ENCODE measurements at places on chromosomes 2 and 18.

DNA sequence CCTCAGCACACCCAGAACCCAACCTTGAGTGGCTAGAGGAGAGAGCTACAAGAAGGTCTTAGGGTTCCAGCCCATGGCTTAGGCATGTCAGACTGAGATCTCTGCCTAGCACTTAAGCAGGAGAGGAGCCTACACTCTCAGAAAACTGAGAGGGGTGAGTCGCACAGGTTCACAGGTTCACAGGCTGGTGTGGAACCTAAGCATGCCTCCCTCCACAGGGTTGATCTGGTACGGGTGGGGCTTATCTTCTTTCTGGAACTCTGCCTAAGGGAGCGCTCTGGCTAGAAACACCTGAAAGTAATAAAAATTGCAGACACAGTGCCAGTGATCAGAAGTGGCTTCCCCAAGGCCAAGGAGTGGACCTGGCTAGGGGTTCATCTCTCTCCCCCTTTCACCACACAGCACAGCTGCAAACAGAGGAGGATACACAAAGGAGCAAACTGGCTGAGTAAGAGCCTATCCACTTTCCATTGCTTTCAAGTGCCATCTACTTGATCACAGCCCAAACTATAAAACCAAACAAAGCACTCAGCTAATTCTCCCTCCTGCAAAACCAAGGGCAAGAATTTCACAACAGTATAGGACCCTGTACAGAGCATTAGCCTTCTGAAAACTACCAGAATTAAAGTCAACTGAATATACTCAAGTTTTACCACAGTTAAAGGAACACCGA lies 481.9 kb upstream of the SETBP1 start:
- no peak for DNase-seq

DNA sequence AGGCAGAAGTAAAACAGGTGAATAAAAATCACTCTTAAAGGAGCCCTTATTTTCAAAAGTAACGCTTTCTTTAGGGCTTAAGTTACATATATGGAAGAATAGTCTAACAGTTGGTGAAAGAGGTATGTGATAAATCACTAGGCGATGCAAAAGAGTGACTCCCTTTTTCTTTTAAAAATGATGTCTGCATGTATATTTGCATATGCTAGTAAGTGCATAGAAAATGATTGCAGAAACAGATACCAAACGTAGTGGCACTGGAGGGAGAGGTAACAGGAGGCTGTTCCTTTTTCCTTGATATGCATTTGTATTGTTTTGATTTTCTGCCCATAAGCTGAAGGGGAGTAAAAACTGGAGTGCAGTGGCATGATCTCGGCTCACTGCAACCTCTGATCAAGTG lies 158.3 kb downstream of the PRPF40A start:
- no peak for DNase-seq

GRCh38 chr2:29726976-29727375 lies 194.4 kb downstream of the ALK start:
- DNase-seq = no peak

DNA sequence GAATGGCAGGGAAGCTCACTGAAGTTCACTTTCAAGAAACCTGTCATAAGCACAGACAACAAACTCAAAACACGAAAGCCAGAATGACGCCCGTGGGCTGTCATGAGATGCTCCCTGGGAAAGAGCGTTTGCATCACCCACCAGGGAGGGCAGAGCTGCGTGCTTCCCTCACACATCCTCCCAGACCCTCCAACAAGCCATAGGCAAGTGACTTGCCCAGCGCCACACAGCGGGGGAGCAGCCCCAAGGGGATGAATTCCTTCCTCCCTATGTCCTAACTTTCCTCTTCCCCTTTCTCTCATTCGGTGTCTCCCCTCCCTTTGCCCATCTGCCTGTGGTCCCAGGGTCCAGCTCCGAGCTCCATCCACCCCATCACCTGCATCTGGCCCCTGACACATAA lies 10.7 kb downstream of the BIN1 start:
- DNase-seq = no peak

DNA sequence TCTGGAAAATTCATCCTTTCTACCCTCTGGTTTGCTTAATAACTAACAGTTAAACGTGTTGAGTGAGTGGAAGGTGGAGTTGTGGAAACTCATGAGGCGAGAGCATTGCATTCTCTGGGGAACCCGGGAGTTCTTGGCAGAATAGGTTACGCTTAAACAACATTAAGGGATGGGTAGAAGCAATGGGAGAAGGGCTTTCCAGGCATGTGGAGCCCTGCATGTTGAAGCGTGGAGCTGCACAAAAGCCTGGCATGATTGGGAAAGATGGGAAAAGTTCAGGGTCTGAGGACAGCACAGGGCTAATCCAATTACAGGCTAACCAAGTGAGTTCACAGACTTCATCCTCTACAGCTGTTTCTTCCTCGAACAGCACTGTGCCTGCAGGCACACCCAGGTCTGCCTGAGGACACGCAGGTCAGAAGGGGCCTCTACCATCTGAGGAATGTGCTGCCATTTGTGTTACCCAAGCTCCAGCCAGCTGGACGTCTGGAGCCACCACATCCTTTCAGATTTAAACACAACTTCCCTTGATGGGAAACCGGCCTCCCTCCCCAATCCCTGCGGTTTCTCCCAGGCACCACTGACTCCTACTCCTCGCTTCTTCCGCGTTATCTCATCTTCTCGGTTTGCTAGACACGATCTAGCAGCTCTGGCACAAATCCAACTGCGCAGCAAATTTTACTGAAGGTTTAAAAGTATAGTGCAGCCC lies 164.2 kb downstream of the ANTXR1 start:
- DNase-seq = no peak

DNA sequence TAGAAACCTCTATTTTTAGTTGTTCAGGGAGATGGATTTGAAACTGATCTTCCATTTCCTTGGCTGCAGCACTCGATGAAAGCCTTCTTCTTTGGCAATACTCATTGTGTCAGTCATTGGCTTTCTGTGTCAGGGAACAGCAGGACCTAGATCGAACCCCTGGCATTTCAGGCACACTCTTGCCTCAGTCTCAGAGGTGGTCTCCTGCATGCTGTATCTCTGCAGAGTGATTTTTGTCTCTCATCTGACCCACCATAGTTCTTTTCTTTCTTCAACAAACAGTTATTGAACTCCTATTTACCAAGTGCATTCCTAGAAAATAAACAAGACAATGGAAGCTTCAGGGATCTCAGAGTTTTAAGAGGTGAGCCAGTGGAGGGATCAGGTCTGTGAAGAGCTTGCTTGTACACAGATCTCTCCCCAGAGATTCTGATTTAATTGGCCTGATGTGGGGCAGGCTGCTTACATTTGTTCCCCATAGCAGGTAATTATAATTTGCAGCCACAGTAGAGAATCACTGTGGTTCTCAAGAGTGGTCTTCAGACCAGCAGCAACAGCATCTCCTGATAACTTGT lies 473.1 kb upstream of the TCF4 start:
- no peak for DNase-seq

GRCh38 chr2:165794536-165794928 lies 485 bp upstream of the GALNT3 start:
- DNase-seq = peak; percentile 34

DNA sequence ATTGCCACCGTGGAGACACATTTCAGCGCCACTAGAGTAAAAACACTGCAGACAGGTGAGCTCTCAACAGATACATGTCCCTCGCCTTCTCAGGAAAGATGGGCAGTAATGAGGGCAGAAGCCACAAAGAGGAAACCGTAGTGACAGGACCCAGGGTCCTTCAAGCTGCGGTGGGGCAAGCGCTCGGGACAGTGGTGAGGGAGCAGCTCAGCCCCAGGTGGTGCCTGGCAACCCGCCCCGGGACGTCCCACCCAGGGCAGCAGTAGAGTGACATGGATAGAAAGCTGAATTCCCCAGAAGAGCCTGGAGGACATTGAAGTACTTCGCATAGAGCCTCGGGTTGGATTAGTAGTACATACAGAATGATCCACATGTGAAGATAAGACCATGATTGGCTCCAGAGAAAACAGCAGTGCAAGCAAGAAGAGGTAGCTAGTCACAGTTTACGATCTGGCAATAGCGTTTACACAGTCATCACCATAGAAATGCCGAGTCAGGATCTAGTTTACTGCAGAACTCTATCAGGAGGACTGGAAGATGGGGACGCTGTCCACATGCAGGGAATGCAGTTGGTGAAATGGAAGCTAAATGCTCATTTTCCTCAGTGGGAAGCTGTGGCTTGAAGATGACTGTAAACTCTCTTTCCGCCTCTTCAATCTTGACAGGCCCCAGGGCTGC lies 37.4 kb upstream of the ALPP start:
- DNase-seq = peak; percentile 4

DNA sequence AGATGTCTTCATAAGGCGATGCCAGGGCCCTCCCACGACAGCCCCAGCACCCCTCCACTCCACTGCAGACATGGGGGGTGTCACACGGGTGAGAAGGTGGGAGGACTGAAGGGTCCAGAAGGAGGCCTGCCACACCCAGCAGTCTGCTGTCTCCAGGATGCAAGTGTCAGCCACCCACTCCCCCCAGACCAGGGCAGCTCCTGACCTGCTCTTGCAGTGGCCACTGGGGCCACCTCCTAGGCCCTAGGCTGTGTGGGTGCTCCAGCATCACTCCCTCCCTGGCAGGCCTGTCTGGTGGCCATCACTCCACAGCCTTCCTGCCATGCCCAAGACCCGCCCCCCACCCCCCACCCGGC lies 171.0 kb downstream of the CELF4 start:
- no peak for DNase-seq

DNA sequence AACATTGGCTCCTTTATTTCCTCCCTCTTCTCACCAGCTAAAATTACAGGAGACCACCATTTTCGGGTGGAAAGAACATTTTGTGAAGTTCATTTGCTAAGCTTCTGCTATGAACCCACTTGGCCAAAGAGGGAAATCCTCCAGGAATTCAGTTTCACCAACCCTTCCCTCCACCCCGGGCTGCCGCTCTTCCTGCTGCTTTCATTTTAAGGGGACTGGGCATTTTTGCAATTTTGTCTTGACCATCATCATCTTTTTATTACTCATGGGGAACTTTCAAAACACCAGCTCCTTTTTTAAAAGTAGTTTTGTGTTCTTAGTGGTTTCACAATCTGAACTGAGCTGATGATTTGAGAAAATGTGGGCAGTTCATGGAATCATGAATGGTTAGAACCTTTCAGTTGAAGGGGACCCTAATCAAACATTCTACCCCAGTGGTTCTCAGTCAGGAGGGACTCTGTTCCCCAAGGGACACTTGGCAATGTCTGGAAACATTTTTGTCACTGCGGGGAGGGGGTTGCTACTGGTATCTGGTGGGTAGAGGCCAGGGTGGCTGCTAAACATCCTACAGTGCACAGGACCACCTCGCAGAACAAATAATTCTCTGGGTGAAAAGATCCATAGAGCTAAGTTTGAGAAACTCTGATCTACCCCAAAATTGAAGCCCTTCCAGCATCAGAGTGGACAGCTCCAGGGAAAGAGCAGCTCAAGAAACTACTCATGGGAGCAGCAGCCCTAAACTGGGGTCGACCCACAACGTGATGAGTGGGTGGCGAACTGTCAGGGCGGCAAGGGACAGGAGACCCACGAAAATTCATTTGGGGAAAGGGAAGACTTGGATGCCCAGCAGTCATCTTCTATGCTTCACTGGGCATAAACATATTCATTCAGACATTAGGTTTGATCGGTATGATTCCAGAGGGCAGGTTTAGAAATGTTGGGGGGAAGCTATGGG lies 92.9 kb downstream of the ACKR3 start:
- no peak for DNase-seq

DNA sequence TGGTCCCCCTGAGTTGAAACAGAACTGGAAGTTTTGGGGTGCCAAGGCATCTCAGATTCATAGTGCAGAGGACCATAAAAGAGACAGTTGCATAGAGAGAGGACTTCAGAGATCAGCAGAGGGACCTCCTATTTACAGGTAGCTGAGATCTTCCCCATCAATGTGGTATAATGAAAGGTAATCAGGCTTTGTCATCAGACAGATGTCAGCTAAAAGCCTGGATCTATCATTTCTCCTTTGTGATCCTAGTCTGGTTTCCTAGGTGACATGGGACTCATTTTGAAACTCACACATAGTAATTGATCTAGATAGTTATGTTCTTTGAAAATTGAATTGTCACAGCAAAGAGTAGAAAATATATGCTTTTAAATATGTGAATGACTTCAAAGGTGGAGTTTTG lies 443.5 kb upstream of the MAP2 start:
- DNase-seq = no peak

DNA sequence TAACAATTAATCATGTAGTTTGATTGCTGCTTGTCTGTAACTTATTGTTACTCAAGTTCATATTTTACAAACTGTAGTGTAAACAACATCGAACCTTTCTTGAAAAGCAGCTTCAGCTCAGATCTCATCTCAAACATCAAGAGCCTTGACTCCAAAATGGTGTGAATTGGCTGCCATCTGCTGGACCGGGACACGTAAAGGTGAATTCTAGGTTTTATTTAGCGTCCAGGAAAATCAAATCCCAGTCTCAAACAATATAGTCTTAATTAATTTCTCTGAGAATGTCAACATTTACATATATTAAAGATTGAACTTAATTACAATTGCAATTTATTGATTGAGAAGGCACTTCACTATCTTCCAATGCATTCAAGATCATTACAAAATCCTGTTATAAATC lies 453.0 kb downstream of the GALR1 start:
- DNase-seq = no peak

GRCh38 chr2:174012347-174013314 lies 47.5 kb upstream of the SP3 start:
- DNase-seq = peak; percentile 22

DNA sequence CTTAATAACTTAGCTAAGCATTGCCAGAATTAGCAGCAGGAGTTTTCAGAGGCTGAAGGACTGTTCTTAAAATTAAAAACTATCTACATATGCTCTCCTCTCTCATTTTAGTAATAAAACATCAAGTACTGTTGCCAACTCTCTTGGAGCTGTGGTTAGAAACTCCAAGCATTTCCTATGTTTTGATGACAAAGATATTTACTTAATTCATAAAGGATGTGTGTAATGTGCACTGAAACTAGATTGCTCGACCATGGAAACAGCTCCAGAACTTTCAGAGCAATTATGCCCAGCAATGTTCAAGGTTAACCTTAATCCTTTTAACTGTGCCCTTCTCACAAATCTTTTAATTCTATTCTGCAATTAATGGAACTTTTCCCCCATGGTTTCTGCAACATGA lies 8.4 kb downstream of the GRP start:
- DNase-seq = no peak

DNA sequence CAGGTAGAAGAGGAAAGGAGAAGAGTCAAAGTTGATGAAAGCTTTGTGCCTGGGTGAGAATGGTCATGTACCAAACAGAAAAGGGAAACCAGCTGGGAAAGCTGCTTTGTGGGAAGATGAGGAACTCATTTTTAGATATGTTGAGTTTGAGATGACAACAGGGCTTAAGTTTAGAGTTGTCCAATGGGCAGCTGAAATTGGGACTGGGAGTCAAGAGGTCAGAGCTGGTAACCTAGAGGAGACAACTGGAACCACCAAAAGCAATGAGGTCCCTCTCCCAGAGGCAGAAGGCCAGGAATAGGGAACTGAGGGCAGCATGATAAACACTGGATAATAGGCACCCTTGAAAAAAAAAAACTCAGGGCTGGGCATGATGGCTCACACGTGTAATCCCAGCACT lies 48.8 kb downstream of the SLC4A1AP start:
- no peak for DNase-seq

DNA sequence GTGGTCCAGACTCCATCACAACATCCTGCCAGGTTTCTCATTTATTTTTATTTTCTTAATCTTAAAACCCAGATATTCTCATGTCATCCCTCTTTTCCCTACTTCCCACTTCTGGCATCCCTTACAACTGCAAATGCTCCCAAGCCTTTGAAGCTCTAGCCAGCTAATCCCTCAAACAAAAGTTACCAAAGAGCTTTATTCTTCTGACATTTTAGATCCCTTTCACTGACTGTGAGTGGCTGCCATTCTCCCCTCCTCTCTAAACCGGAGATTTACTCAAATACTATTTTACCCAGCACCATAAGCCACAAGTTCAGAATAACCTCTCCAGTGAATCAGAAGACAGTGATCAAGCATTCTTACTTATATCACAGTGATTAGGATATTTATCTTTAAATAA lies 569.0 kb upstream of the SYT4 start:
- no peak for DNase-seq
